ENCODE measurements at places on chromosomes 4 and X.

- no peak for DNase-seq
Observed at GRCh38 chrX:133085785-133086184, 11.1 kb downstream of the USP26 start.

DNA sequence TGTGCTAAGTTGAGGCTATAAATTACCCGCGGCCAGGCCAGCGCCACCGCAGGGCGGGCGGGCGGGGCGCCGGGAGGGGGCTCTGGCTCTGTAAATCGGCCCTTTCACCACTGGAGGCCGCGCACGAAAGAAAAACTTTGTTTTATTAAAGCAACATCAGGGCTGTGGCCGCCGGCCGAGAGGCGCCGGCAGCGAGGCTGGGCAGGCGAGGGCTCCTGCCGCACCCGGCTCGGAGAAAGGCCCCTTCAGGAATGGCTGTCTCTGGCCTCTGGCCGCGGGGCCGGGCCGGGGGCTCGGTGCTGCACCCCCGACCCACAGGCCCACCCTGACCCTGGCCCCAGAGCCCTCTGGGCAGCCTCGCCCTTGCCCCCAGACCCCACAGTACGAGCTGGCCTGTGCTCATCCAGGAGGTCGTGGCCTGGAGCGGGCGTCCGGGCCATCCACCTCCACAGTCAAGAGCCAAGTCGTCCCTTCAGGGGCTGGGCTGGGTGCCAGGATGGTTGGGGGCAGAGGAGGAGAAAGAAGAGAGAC is 29.5 kb upstream of the FGFR3 start:
- no peak for DNase-seq

- DNase-seq, result no peak
Observed at GRCh38 chr4:5660185-5660584, 48.2 kb downstream of the EVC2 start.

- DNase-seq, result no peak
Observed at GRCh38 chr4:81632581-81633299, 161.0 kb upstream of the RASGEF1B start.

DNA sequence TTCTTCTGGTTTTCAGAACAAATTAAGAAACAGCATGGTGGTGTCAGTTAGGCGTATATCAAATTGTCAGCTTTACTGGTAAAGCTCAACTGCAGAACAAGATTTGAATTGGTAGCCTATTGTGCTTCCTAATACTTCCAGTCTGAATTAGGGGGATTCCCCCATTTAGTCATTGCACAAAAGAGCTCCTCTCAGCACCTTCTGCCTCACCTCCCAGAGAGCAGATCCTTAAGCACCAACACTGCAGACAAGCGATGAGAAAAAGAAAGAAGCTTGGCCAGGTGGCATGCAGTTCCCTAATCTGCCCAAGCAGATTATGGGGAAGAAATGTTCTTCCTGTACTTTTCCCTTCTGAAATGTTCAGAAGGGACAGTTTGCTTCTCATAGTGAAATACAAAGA is 9.2 kb downstream of the MAP9 start:
- DNase-seq, result no peak

- no peak for DNase-seq
Observed at GRCh38 chrX:38970074-38970473, 168.8 kb downstream of the MID1IP1 start.

DNA sequence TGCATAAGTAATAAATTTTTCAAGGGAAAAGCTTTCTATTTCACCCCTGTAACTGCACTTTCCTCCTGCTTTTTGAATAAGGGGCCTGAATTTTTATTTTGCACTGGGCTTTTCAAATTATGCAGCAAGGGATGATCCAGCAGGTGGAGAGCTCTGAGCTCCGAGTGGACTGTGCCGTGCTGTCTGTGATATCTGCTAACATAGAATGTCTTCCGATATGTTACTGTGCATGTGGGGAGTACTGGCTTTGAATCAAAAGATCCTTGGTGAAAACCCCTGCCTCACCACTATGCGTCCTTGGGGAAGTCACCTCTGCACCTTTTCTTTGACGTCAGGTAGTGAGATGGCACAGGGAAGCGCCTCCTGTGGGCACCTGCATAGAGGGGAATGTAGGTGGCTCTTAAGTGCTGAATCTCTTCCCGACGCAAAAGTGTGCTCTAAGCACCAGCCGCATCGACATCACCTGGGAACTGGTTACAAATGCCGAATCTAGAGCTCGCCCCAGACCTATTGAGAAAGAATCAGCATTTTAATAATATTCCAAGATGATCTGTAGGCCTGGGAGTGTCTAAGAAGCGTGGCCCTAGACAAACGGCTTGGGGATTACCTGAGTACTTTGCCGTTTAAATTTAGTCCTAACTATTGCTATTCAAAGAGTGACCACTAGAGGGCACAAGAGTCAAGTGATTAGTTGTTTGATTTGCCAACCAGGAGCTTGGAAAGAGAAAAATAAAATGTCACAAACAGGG is 19.2 kb upstream of the WFS1 start:
- peak; percentile 68 for DNase-seq

DNA sequence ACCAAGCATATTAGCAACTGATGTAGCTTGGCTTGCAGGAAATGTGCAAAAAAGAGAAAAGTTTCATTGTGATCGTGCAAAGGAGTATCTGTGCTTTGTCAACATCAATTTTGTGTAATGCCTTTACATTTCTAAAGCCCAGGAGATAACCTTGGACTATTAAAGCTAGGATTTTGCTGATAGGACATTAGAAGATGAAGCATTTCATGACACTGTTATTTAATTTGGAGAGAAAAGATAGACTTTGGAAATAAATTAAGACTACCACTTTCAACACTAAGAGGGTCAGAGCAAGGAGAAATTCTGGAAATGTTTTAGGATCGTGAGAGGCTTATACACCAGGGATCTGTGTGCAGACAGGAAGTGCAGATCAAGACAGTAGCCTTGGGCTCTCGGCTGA is 120.6 kb upstream of the MID1 start:
- no peak for DNase-seq

GRCh38 chr4:814312-814850 is 11.5 kb downstream of the CPLX1 start:
- no peak for DNase-seq

DNA sequence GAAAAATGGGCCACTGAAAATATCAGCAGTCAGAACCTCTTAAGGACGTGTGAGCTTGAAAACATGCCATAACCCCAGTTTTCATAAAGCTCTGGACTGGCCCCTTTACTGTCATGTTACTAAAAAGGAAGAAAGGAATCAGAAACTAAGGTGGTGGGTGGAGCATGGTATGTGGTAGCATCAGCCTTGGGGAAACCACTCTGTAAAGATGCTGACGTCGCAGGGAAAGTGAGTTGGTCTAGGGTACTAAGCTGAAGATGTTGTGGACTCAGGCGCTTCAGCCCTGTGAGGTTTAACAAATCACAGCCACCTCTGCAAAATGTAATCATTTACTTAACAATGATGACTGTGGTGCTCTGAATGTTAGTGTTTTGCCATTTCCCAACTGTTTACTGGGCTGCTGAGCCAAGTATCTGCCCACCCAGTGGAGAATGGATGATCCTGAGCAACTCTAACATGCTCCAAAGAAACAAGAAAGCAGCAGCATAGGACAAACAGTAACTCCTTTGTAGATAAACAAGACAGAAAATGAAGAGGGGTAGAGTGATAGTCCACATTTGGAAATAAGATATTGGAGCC is 33.4 kb downstream of the C4orf54 start:
- no peak for DNase-seq

DNA sequence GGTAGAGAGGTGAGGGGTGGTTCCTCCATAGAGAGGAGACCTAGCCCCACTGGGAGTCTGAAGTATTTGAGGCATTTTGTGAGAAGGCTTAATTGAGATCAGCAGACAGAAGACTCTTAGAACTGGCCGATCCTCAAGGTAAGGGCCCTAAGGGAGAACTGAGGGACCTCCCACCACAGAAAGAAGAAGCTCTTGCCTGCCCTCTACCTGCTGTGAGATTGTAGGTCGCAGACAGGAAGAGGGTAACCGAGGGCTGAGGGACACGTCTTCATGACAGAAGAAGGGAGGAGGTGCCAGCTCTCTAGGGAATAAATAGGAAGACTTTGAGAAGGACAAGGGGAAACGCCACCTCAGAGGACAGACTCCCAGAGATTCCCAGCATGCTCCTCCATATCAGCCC is 24.1 kb upstream of the MAGEC1 start:
- DNase-seq, result no peak

DNA sequence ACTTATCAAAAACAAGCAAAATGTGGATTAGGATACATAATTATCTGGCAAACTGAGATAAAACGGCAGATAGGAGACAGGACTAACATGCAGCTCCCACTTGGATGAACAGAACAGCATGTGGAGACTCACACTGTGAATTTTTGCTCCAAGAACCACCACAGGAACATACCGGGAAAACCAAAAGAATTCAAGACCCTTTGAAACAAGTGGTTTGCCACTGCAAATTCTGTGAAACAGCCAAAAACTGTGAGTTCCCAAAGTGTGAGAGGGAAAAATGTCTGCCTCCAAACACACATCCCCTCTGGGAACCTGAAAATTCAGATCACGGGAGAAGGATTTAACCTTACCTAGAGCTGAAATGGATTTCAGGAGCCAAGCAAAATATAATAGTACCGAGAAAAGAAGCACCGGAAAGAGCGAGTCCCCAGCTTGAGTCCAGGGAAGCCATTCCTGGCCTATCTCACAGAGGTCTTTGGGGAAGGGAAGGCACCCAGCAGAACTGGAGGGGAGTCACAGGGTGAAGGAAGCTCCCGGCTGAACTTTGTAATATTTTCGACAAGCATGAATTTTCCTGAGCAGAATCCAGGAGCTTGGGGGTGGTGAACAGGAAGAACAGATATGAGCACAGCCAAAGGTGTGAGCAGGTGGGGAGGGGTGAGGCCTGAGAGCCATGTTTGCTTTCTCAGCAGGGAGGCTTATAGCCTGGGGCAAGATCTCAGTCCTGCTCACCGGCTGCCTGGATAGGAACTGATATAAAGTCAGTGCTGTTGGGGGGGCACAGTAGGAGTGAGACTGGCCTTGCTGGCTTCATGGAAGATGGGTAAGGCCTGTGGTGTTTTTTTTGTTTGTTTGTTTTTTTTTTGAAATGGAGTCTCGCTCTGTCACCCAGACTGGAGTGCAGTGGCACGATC is 23.9 kb downstream of the MANBA start:
- no peak for DNase-seq

DNA sequence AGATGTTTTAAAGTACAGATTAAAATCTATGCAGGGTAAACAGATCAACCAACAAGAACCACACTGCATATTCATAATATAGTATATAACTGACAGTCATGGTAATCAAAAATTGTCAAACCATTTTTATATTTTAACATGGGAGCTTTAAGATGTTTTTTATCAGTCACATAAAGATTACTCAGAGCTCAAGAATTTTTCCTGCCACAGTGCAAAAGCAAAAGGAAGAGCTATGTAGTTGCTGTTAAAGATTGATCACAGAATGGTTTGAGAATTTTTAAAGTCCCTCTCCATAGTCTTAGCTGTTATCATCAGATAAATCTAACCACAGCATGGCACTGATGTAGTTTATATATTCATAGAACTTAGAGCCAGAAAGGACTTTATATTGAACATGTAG is 8.5 kb downstream of the RAB9B start:
- no peak for DNase-seq

DNA sequence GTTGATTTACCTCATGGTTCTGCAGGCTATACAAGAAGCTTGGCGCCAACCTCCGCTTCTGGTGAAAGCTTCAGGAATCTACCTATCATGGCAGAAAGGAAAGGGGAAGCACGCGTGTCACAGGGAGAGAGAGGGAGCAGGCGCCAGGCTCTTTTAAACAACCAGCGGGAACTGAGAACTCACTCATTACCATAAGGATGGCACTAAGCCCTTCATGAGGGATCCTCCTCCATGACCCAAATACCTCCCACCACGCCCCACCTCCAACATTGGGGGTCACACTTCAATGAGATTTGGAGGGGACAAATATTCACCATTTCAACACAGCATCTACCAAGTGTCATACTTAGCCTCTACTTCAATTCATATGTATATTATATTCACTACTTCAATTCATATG is 18.8 kb upstream of the TBC1D8B start:
- no peak for DNase-seq

DNA sequence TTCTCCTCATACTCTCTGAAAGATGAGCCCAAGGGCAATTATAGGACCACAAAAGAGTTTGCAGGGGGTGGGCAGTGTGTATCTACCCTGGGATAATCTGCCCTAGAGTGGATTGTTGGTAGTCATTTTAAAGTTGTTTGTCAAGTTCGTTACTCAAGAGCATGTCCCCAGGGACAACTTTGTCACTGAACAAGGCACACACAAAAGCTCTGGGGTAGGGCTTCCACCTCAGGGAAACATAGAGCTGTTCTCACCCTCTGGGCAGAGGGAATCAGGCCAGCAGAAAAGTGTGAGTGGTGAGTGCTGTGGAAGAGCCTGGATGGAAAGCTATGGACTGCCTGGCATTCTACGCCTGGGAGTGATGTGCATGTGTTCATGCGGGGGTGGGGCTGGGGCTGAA is 23.3 kb upstream of the LEF1 start:
- DNase-seq, result no peak

DNA sequence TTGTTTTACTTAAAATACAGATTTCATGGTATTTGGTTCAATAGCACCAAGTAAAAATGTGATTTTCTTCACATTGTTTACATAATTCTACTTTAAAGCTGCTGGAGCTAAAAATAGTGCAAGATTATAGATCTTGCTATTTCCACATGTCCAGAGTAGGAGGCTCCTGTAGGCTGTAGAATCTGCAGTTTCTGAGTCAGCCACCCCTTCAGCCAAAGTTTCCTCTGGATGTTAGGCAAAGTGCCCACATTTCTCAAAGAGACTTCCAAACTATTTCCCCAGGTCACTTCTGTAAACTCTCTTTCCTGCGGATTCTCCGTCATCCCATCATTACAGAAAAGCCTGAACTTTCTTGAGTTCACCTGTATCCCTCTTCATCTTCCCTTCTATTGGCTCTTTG is 342.5 kb upstream of the FSTL5 start:
- no peak for DNase-seq
